WTC11 (cell line): ENCODE measurements at places on chromosomes 2 and 18.

GRCh38 chr2:109264595-109265328, 135.8 kb downstream of the SH3RF3 start:
- DNase-seq, result no peak

- no peak for DNase-seq
Observed at GRCh38 chr2:134253117-134253704, 661 bp upstream of the MGAT5 start.

GRCh38 chr2:28869494-28870145, 489 bp downstream of the TRMT61B start:
- no peak for DNase-seq

- DNase-seq, result no peak
Observed at GRCh38 chr2:58107803-58108710, 61.5 kb downstream of the VRK2 start.

- DNase-seq, result no peak
Observed at GRCh38 chr2:22829791-22830190, 555.2 kb upstream of the KLHL29 start.

DNA sequence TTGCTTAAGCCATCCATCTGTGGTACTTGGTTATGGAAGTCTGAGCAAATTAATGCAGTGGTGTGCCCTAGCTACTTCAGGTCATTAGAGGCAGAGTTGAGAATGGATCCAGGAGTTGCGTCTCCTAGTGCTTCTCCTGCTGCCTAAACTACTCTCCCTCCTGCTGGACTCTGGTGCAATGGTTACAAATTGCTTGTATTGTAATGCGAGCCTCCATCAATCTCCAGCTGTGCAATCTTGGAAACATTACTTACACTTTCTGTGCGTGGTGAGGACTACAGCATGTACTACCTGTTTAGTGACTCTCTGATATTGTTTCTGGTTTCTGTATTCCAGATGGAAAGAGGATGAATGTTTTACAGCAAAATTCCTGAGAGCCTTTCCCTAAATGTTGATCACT, 119.0 kb upstream of the CYRIA start:
- no peak for DNase-seq

- DNase-seq, result no peak
Observed at GRCh38 chr2:113209011-113209645, 35.4 kb downstream of the PSD4 start.

GRCh38 chr2:133710613-133711012, 142.3 kb upstream of the NCKAP5 start:
- DNase-seq, result no peak

- DNase-seq, result no peak
Observed at GRCh38 chr2:237598468-237599208, 8.1 kb upstream of the RAB17 start.

- DNase-seq, result no peak
Observed at GRCh38 chr2:202780514-202781021, 91.0 kb downstream of the ICA1L start.

DNA sequence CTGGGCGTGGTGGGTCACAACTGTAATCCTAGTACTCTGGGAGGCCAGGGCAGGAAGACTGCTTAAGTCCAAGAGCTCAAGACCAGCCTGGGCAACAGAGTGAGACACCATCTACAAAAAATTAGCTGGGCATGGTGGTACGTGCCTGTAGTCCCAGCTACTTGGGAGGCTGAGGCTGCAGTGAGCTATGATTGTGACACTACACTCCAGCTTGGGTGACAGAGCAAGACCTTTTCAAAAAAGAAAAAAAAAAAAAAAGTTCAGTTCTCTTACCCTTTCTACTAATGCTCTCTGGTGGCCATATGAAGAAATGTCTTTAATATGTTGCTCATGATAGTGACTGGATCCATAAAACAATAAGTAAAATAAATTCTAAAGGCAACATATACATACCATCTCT, 14.9 kb downstream of the TYW5 start:
- no peak for DNase-seq

DNA sequence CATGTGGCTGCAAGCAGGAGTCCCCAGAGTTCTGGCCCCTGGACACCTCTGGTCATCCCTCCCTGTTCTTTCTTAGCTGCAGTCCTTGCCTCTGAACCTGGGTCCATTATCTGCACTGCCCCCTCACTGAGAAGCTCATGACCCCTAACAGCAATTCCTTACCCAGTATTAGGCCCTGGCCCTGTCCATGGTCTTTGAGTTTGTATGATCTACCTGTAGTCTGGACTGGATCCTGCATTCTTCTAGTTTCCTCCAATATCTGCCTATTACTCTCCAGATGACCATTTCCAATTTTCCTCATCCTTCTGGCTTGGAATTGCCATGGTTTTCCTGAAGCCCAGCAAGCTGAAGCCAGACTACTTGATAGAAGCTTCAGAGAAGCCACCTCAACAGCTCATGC, 302.4 kb upstream of the HS6ST1 start:
- DNase-seq, result no peak
